ENCODE measurements at places on chromosomes 6 and 20.

DNA sequence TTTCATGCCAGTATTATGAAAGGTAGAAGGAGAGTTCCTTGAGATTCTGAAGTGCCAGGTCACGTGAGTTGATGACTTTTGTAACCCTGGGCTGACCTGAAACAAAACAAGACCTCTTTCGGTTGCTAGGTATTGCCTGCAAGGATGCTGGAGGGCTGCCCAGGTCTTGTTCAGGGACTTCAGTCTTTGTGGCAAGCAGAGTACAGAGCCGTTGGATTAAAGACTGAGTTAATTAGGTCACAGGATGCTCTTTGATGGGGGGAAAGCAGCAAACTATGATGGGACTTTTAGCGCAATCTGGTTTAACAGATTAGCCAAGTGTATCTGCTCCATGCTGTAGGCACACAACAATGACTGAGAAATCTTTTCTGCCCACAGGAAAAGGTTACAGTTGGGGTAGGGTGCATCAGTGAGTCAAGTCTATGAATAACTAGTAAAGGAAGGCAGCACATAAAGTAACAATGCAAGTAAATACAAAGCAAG lies 12.8 kb upstream of the ELOVL5 start:
- DNase-seq, result no peak

DNA sequence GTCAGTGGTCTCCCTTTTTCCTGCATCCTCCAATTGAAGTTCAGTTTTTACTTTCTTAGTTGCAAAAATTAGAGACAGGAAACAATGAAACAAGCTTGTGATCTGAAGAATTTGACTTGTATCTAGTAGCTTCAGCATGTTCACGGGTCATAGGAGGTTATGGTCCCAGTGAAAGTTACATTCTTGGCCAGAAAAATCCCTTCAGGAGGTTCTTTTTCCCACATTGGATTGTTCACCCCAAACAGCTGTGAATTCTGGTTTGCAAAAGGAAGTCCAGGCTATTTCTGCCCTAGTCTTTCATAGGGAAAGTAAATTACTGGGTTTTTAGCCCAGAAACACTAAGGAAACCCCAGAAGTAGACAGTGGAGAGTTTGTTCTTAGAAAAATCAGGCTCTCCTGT lies 8.1 kb downstream of the ANKS1A start:
- no peak for DNase-seq

GRCh38 chr20:37228656-37229055 lies 33.0 kb downstream of the GHRH start:
- DNase-seq, result no peak

GRCh38 chr6:43013097-43013842 lies 476 bp downstream of the MEA1 start:
- no peak for DNase-seq

- DNase-seq, result no peak
These were observed 50.6 kb downstream of the GJA10 start for GRCh38 chr6:89944826-89945407.
